ENCODE measurements at places on chromosomes 16 and 17.
A peak's percentile ranks its signal among the peaks of the same experiment; 100 is the strongest.

DNA sequence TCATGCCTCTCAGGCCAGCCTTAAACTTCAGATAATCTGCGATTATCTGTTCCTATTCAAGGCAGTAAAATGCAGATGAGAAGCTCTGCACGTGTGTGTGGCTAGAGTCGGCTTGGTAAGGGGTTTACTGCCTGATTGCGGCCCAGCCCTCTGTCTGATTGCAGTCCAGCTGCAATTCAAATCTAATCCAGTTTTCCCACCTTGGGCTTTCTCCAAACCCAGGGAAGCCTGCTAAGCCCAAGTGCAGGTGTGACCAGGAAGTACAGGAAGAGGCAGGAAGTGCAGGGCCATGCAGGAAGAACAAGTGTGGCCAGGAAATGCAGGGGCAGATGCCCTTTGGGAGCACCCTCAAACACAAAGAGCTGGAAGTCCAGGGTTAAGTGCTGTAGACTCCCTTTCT, 314.9 kb downstream of the CEP112 start:
- no peaks in the 10 kb centered on the region for H3K4me1 ChIP-seq
- no peak overlapping the region for H3K4me3 ChIP-seq
- H3K36me3 ChIP-seq: no peaks in the 10 kb centered on the region
- no peak for DNase-seq

DNA sequence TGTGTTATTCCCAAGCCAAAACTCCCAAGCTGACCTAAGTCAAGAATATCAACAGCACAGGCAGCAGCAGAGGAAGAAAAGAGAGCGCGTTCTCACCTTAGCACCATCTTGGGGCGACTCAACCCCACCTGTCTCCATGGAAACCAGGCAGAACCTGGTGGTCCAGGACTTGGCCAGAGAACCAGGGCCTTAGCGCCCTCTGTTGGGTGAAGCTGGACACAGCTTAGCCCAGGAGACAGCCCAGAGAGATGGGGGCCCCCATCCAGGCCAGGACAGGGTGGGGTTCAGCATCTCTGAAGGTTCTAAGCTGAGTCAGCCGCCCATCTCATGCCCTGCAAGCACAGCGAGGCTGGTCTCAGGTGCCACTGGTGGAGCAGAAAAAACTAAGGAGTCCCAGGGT, 60.1 kb upstream of the TMEM132E start:
- H3K36me3 ChIP-seq: no peaks in the 10 kb centered on the region
- H3K27ac ChIP-seq: no peak overlapping the region
- no peak overlapping the region for H3K4me3 ChIP-seq
- peak; percentile 4 for DNase-seq
- no peaks in the 10 kb centered on the region for H3K4me1 ChIP-seq
- peaks cover 32% of the 10 kb centered on the region for H3K27me3 ChIP-seq

GRCh38 chr16:13936596-13937081, 16.7 kb downstream of the ERCC4 start:
- no peaks in the 10 kb centered on the region for H3K27me3 ChIP-seq
- DNase-seq: no peak
- H3K36me3 ChIP-seq: peaks cover 46% of the 10 kb centered on the region
- H3K4me3 ChIP-seq: no peak overlapping the region
- no peaks in the 10 kb centered on the region for H3K4me1 ChIP-seq
- no peak overlapping the region for H3K27ac ChIP-seq

GRCh38 chr17:83047182-83047478, 32.3 kb upstream of the METRNL start:
- H3K4me1 ChIP-seq: no peaks in the 10 kb centered on the region
- H3K27ac ChIP-seq: no peak overlapping the region
- H3K36me3 ChIP-seq: no peaks in the 10 kb centered on the region

- no peak overlapping the region for H3K27ac ChIP-seq
- no peaks in the 10 kb centered on the region for H3K4me1 ChIP-seq
- H3K36me3 ChIP-seq: no peaks in the 10 kb centered on the region
- no peaks in the 10 kb centered on the region for H3K27me3 ChIP-seq
- DNase-seq: no peak
Observed at GRCh38 chr16:77690416-77690815, 31.9 kb upstream of the NUDT7 start.

- peak; percentile 17 for DNase-seq
- peak overlapping the region; percentile 27 for H3K4me3 ChIP-seq
- H3K4me1 ChIP-seq: peaks cover 9% of the 10 kb centered on the region
- peaks cover 100% of the 10 kb centered on the region for H3K27me3 ChIP-seq
- no peak overlapping the region for H3K27ac ChIP-seq
- H3K36me3 ChIP-seq: no peaks in the 10 kb centered on the region
Observed at GRCh38 chr17:36942019-36942599, 4.8 kb downstream of the LHX1 start.

- DNase-seq: no peak
- no peaks in the 10 kb centered on the region for H3K4me1 ChIP-seq
- no peak overlapping the region for H3K27ac ChIP-seq
- H3K36me3 ChIP-seq: no peaks in the 10 kb centered on the region
- no peak overlapping the region for H3K4me3 ChIP-seq
Observed at GRCh38 chr17:42598905-42599304, 10.3 kb downstream of the RETREG3 start.

DNA sequence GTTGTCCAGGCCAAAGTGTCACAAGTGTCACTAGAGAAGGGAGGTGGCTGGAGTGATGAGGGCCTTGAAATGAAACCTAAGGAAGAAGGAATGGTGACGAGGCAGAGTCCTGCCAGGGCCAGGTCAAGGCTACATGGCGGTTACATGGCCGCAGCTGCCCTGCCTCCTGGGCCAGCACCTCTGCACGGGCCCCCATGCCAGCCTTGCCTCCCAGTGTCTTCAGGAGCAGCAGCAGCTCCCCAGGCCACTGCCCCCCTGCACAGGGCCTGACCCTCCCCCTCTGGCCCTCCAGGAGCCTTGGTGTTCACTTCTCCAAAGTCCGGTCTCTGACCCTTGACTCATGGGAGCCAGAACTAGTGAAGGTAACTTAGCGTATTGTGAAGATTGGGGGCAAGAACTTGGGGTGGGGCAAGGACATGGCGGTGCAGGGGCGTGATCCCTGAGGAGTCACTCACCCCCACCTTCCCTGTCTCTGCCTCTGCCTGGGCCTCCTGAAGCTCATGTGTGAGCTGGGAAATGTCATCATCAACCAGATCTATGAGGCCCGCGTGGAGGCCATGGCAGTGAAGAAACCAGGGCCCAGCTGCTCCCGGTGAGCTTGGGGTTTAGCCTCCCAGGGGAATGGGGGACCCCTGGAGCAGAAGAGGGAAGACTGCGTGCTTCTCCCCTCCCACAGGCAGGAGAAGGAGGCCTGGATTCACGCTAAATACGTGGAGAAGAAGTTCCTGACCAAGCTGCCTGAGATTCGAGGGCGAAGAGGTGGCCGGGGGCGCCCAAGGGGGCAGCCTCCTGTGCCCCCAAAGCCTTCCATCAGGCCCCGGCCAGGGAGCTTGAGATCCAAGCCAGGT, 4.1 kb upstream of the KCTD11 start:
- peak overlapping the region; percentile 58 for H3K27ac ChIP-seq
- no peak overlapping the region for H3K4me3 ChIP-seq
- no peaks in the 10 kb centered on the region for H3K36me3 ChIP-seq

GRCh38 chr17:50060951-50061712, 5.2 kb downstream of the ITGA3 start:
- H3K27ac ChIP-seq: peak overlapping the region; percentile 85
- DNase-seq: peak; percentile 91
- no peaks in the 10 kb centered on the region for H3K36me3 ChIP-seq
- H3K4me1 ChIP-seq: peaks cover 52% of the 10 kb centered on the region
- no peak overlapping the region for H3K4me3 ChIP-seq

DNA sequence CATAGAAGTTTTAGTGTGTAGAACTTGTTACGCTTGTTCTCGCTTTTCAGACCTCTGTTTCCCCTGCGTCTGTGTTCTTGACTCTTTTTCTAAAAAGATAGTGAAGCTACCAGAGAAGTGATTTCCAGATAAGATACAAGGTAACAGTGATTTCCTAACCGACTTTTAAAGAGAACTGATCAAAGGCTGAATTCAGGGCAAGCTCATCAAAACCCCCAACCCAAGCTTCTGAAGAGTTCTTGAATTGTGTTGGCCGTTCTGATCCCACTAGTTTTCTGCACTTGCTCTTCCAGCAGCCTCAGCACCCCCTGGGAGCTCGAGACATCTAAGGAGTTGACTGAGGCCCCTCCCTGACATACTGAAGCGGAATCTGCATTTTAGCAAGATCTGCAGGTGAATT, 12.7 kb upstream of the NSMCE1 start:
- no peaks in the 10 kb centered on the region for H3K36me3 ChIP-seq
- H3K27me3 ChIP-seq: no peaks in the 10 kb centered on the region
- DNase-seq: no peak
- H3K27ac ChIP-seq: no peak overlapping the region
- no peak overlapping the region for H3K4me3 ChIP-seq

DNA sequence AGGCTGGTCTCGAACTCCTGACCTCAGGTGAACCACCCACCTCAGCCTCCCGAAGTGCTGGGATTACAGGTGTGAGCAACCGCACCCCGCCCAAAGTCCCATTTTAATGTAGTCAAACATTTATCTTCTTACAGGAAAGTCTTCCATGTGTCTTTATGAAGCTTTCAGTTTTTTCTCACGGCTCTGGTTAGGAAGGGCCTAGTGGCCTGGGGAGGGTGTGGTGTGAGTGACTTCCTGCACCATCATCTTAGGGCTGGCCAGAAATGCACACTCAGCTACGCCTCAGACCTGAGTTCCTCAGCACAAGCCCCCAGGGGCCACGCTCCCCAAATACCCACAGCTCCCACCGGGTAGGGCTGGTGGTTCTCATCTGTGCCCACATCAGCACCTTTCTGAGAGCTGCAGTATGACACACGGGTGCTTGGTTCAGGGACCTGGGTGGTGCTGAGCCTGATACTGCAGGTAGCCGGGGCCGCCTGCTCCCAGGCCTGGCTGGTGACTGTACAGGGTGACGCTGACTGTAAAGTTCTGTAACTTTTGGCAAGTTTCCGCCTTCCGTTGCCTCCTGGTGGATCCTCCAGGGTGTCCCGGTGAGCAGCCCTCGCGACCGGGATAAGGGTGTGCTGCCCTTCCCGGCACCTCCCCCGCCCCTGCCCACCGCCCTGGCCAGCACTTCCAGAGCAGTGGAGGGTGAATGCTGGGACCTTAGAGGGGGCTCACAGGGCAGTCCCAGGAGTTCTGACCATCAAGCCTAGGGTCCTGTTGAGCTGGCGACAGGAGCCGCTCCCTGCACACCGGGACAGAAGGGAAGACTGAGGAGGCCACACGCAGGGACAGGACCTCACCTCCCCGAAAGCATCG, 52.5 kb downstream of the ZNF778 start:
- no peak overlapping the region for H3K27ac ChIP-seq
- H3K27me3 ChIP-seq: no peaks in the 10 kb centered on the region
- H3K4me3 ChIP-seq: no peak overlapping the region
- H3K4me1 ChIP-seq: no peaks in the 10 kb centered on the region
- peaks cover 31% of the 10 kb centered on the region for H3K36me3 ChIP-seq

- H3K4me3 ChIP-seq: no peak overlapping the region
- peak; percentile 58 for DNase-seq
- no peaks in the 10 kb centered on the region for H3K36me3 ChIP-seq
- H3K4me1 ChIP-seq: peaks cover 44% of the 10 kb centered on the region
- H3K27me3 ChIP-seq: no peaks in the 10 kb centered on the region
- no peak overlapping the region for H3K27ac ChIP-seq
Observed at GRCh38 chr16:20849589-20850390, 43.5 kb downstream of the REXO5 start.

DNA sequence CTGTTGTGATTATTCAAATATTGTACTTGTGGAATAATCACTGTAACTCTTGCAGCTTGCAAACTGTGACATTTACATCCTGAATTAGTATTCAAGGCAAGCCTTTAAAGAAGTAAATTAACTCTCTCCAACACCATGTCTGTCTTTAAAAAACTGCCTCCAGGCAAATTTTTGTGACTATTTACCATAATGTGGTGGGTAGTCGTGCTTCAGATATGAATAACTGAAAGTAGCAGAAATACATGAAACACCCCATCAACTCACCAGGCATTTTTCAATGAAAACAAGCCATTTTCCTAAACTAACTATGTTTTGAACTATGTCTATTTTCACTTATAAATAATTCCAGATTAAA, 217.4 kb upstream of the PSMD7 start:
- H3K36me3 ChIP-seq: no peaks in the 10 kb centered on the region
- no peaks in the 10 kb centered on the region for H3K27me3 ChIP-seq
- H3K27ac ChIP-seq: no peak overlapping the region
- no peak for DNase-seq

DNA sequence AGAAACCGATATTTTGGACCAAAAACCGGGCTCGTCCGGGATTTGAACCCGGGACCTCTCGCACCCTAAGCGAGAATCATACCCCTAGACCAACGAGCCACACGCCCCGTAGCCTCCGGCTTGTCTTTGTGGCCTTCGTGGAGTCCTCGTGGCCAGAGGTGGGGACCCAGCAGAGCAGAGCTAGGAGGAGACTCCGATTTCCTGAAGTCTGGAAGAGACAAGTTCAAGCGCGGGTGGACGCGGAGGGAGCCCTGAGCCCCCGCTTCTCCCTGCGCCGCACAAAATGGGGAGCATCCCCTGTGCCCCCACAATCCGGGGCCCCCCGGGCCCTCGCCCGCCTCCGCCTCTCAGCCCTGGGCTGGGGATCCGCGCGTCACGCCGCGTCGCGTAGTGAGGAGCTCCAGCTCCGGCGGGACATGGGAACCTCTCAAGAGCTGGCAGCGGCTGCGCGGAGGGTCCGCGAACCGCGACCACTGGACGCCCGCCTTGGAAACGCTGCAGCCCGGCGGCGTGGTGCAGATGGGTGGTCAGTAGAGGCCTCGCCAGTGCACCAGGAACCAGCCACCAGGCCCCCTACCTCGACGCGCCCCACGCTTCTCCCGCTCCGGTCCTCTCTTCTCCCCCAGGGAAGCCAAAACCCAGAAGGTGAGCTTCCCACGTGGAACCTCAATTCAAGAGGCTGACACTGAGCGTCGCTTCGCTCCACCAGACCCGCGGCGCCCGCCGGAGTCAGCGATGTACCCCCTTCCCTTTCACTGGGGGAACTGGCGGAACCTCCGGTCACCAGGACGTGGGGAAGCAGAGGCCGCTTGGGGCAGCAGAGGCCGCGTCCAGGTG, 5.2 kb upstream of the OR1F1 start:
- peaks cover 98% of the 10 kb centered on the region for H3K27me3 ChIP-seq
- peak overlapping the region; percentile 25 for H3K4me3 ChIP-seq
- no peaks in the 10 kb centered on the region for H3K36me3 ChIP-seq
- peaks cover 3% of the 10 kb centered on the region for H3K4me1 ChIP-seq
- peak; percentile 57 for DNase-seq
- H3K27ac ChIP-seq: no peak overlapping the region
